ENCODE measurements at places on chromosomes 3 and 15.
A peak's percentile ranks its signal among the peaks of the same experiment; 100 is the strongest.

- no peak for DNase-seq
These were observed 111.0 kb upstream of the CPNE4 start for GRCh38 chr3:132145833-132146232.

DNA sequence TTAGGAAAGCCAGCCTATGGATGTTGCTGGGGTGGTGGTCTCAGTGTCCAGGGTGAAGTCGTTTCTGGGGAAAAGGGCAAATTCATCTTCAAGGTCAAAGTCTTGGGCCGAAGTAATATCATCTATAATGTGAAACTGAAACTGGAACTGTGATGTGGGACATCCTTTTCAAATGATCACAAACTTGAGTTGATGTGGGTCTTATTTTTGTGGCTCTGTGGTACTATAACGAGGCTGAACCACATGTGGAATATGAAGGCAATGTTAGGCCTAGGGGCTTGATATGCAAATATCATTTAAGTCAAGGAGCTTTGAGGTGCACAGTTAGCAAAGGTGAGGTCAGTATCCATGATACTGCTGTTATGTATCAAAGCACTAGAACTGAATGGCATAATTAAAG is 1.5 kb upstream of the CD200R1L start:
- no peak for DNase-seq

- DNase-seq: no peak
These were observed 464.8 kb downstream of the EPHA3 start for GRCh38 chr3:89572261-89572660.

- no peak for DNase-seq
These were observed 29.4 kb downstream of the MELTF start for GRCh38 chr3:197000211-197000610.

- DNase-seq: no peak
These were observed 170.3 kb downstream of the MOBP start for GRCh38 chr3:39637807-39638206.

DNA sequence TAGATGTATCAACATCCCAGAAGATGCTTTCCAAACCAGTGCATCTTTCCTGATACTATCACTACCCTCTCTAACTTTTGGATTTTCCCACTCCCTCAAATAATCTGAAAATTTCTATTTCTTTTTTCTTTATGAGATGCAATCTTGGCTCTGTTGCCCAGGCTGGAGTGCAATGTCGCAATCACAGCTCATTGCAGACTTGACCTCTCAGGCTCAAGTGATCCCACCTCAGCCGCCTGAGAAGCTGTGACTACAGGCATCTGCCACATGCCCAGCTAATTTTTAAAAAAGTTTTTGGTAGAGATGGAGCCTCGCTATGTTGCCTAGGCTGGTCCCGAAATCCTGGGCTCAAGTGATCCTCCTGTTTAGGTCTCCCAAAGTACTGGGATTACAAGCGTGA is 239.7 kb downstream of the SUCLG2 start:
- no peak for DNase-seq

- DNase-seq: no peak
These were observed 65.1 kb downstream of the MRPL46 start for GRCh38 chr15:88401996-88402656.

DNA sequence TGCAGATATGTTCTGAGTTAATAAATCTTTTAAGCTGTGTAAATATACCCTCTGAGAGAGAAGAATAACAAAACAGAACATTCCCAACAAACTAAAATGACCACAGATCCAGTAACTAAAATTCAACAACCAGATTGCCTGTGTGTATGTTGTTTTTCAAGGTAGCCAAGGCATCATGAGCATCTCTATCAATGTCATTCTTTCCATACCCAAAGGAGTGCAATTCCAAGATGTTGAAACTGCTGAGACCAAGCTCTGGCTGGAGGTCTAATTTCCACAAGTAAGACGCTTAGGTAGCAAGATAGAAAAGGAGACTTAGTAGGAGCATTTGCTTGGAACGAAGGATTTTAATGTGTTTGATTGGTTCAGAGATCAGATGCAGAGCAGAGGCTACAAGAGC is 276.3 kb downstream of the RBMS3 start:
- DNase-seq: no peak

DNA sequence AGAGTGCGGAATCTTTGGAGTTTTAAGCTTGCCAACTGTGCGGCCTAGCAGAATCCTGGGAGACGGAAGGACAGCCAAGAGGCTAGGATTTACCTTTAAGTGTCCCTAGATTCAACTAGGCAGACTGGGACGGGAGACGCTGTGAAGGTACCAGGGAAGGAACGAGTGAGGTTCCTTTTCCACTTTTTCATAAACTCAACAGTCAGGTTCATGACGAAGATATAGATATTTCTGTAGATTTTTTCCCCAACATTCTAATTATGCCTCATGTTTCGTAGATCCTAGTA is 564 bp upstream of the GABPB1 start:
- no peak for DNase-seq

DNA sequence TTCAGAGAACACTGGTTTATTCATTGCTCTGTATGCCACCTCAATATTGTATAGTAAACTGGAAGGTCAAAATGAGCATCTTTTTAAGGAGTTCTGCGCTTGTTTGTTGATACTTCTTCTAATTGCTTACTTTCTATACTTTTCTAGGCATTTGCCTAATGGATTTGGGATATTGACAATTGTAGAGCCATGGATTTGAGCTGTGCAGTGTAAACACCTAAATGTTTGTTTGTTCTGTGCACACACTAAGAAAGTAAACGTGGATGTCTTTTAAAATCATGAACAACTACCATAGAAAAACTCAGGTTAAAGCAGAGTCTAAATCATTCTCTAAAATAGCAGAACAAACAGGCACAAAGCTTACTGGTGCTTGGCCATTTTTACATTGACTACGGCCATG is 436.6 kb upstream of the GBE1 start:
- no peak for DNase-seq

GRCh38 chr15:78979456-78980320 is 34.8 kb upstream of the CTSH start:
- no peak for DNase-seq

DNA sequence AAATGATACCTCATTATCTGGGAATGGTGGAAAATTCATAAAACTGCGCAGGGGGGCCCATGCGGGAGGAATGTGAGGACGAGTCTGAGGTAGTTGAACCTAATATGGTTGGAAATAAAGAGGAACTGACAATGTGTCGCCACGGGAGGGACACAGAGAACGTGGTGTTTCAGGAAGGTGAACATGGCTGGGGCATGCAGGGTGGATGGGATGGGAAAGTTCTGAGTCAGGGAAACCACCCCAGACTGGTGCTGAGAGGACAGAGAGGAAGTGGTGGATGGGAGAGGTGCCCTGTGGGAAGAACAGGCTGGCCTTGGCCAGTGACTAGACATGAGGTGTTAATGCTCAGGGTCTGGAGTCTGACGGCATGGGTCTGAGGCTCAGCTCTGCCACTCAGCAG is 137.1 kb upstream of the WNT5A start:
- no peak for DNase-seq

- no peak for DNase-seq
These were observed 133.7 kb downstream of the VGLL4 start for GRCh38 chr3:11510001-11510340.

DNA sequence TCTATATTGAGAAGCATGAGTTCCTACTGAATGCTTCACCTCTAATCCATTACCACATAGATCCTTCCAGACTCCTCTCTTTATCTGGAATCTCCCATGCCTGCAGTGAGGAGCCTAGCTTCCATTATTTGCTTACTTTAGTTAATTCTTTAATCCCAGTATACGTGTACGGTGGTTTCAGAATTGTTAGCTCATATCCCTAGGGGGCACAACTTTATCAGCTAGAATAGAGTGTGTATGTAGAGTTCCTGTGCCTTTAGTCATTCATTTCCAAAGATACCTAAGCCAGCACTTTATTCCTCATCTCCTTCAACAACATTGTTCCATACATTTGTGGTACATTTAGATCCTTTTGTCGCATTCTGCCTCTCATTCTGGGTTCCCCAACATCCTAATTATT is 226.0 kb downstream of the TJP1 start:
- DNase-seq: no peak

DNA sequence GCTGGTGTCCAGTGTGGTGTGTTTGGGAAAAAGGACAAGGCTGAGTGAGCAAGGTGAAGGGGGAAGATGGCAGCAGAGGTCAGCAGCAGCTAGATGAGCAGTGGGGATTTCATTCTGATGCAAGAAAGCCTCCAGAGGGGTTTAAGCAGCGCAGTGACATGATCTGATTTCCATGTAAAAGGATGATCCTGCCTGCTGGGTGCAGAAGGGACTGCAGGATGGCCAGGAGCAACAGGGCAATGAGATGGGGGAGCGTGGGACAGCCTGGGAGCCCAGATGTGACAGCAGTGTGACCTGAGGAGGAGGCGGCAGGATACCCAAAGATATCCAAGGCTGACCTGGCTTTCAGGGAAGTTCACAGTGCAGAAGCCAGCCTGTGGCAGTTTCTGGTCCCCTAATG is 6.1 kb downstream of the WNT7A start:
- no peak for DNase-seq

- no peak for DNase-seq
These were observed 56.0 kb downstream of the PDE8A start for GRCh38 chr15:85037641-85038040.

DNA sequence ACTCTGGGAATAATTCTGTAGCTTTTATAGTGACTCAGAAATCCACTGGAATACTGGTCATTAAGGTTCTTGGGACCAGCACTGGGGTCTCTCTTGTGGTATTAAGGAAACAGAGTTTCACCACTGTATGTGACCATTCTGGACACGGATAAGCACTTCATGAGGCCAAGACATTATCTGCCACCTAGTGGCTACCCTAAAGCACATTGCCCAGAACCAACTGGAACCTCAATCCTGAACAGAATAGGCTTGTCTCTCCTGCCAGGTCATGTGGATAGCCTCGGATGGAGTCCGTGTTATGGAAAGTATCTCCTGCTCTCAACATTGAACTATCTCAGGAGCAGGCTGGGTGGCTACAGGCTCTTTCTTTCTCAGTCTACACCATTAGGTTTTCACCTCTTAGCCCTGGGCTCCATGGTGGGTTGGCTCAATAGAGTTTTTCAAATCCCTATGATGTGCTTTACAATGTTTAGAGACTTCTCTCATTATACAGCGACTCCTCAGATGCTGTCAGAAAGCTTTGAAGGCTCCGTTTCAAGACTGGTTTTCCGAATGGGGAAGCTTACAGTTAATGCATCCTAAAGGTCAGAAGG is 167.6 kb upstream of the ST8SIA2 start:
- no peak for DNase-seq

GRCh38 chr3:15952543-15953175 is 154.9 kb upstream of the ANKRD28 start:
- DNase-seq: no peak

DNA sequence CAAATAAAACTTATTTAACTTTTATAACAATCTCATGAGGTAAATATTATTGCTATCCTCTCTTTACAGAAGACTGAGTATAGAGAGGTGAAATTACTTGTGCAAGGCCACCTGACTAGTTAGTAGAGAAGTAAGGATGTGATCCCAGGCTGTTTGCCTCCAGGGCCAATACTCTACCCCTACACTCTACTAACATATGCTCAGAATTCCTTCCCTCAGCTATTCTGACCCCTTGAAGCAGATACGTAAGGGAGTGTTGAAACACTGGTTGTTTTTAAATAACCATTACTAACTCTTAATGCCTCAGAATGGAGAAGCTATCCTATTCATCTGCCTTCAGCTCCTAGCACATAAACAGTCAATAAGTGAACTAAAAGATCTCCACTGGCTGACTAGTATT is 24.1 kb downstream of the CSTA start:
- DNase-seq: no peak

GRCh38 chr3:30292192-30292893 is 314.1 kb upstream of the TGFBR2 start:
- DNase-seq: no peak

GRCh38 chr3:160400030-160400701 is 716 bp downstream of the SMC4 start:
- no peak for DNase-seq

- DNase-seq: no peak
These were observed 1.1 kb downstream of the GORASP1 start for GRCh38 chr3:39106281-39106811.

DNA sequence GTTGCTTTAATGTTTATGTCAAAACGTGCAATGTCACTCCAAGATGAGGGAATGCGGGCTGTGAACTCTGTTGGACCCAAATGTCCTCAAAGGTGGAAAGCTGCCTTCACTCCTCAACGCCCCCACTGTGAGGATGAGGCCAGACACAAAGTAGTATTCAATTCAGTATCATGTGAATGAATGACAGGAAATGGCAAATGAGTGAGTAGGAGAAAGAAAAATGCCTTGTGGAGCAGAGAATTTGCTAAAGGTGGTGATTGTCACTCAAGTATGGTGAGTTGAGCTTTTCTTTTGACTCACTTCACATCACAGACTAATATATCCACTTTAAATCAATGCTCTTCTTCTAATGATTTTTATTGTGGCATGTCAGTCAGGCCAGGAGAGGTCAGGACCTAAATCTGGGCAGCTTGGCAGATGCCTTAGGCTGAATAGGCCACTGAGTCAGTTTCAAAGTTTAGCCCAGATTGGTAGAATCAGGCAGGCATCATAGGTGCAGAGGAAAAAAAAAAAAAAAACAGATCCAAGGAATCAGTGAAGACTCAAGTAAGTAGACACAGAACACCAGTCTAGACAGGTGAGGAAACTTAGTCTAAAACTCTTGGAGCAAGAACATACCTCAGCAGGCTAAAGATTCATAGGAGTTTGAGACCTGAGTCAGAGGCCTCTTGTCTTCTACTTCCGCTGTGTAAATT is 71.0 kb upstream of the ZBED2 start:
- DNase-seq: no peak

GRCh38 chr15:60843482-60843881 is 364.5 kb upstream of the ICE2 start:
- DNase-seq: no peak

DNA sequence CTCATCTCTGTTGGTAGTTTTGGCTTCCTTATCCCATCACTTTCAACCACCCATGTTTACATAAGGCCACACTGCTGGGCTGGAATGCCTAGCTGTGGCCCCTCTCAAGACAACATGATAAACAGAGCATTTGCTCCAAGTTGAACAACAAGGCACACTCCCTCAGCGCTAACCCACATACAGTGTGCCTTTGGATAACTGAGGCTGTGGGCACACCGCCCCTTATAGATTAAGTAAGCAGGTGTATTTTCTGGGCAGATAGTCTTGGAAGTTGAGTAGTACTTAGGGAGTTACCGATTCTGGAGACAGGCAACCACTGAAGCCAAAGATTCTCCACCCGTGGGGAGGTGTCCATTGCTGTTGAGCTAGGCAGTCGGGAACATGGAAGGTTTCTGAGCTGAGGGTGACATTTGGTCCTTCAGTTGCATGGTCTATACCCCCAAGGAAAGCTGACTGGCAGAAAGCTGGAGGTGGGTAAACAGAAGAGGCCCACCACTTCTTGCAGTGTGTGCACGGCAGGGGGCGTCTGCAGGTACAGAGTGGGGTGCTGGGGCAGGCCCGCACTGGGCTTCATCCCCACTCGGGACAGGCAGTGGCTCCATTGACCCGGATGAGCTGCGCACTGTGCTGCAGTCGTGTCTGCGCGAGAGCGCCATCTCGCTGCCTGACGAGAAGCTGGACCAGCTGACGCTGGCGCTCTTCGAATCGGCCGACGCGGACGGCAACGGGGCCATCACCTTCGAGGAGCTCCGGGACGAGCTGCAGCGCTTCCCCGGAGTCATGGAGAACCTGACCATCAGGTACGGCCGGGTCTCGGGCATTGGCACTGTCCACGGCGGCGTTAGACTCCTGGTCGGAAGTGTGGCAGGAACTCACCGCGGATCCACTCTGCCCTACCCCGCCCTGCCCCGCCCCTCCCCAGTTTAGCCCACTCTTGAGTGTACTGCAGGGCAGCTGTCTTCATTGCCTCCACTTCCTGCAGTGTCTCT is 16.8 kb downstream of the NOX5 start:
- peak; percentile 16 for DNase-seq

- no peak for DNase-seq
These were observed 746.4 kb upstream of the NR2F2 start for GRCh38 chr15:95584088-95584487.
